RWPE2 (cell line): ENCODE measurements at places on chromosomes 6 and 20.
A peak's percentile ranks its signal among the peaks of the same experiment; 100 is the strongest.

GRCh38 chr6:138226700-138227315, 8.5 kb upstream of the PBOV1 start:
- no peak for DNase-seq

DNA sequence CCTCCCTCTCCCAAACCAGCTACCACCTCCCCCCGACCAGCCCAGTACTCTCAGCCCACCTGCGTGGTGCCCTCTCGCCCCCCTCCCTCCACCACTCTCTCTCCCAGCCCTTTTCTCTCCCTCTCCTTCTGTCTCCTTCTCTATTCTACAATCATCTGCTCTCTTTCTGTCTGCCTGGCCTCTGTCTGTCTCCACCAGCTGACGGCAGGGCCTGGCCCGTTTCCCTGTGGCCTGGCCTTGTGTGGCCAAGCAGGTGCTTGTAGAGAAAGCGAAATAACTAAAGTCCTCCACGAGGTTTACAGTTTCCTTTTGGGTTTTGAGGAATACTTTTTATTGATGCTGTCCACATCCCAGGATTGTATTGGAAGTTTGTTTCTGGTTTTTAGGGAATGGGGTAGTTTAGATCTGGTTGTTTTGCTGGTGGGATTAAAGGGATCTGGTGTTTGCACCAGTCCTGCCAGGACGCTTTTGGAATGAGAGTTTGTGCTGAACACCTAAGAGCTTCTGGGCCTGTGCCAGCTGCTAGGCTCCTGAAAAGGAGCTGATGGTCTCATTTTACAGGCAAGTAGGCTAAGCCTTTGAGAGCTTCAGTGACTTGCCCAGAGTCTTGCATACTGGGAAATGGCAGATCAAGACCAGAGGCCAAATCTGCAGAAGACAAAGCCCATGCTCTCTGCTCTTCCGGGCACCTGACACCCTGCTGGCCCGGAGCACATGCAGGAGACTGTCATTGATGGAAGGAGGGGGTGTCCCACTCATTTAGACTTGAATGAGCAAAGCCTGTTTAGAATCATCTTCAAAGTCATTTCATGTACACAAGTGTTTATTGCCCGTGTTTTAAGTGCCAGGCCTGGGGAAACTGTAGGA, 161.7 kb downstream of the SYCP2 start:
- peak; percentile 69 for DNase-seq

- no peak for DNase-seq
Measured at GRCh38 chr6:167797011-167797471, 29.7 kb upstream of the AFDN start.

DNA sequence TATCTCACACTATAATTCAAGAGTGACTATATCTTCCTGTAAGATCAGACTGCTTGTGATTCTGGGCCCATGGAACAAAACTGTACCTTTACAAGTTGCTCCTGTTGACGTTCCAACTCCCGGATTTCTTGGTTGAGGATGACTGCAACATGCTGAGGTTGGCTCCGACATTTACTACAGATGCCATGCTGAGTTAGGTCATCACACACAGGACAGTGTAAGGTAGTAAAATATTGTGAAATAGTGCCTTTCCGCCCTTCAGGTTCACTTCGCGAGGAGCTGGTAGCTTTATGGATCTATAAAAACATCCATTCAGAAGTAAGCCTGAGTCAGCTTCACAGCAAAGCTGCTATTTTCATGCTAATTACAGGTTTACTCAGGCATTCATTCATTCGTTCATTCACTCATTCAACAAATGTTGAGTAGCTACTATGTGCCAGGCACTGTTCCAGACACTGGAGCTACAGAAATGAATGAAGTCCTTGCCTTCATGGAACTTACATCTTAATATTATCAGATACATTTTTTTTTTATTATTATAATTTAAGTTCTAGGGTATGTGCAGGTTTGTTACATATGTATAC, 175.7 kb downstream of the REV3L start:
- no peak for DNase-seq

GRCh38 chr20:3843490-3843889, 3.1 kb upstream of the MAVS start:
- no peak for DNase-seq

- DNase-seq: no peak
Measured at GRCh38 chr6:167576050-167576741, 250.5 kb upstream of the AFDN start.

- no peak for DNase-seq
Measured at GRCh38 chr6:41901882-41902519, 6.8 kb upstream of the USP49 start.

- no peak for DNase-seq
Measured at GRCh38 chr6:39906318-39906761, 27.9 kb downstream of the MOCS1 start.

- no peak for DNase-seq
Measured at GRCh38 chr20:21266191-21266536, 37.0 kb upstream of the XRN2 start.

DNA sequence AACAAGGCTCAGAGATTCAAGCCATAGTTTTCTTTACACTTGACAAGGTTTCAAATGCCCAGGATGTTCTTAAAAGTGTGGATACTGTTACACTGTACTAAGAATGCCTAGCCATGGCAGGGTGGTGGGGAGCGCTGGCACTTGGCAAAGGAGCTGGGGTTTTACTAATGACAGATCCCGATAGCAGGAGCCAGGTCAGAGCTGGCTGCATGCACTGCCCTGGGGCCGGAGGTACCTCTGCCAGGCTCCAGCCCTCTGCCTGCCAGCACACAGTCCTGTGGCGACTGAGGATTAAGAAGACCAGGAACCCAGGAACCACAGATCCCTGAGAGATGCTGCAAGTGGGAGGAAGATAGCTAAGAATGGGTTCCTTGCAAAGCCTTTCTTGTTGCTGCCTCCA, 260.3 kb downstream of the ALDH8A1 start:
- DNase-seq: no peak

GRCh38 chr6:89604653-89605052, 33.9 kb downstream of the LYRM2 start:
- no peak for DNase-seq

DNA sequence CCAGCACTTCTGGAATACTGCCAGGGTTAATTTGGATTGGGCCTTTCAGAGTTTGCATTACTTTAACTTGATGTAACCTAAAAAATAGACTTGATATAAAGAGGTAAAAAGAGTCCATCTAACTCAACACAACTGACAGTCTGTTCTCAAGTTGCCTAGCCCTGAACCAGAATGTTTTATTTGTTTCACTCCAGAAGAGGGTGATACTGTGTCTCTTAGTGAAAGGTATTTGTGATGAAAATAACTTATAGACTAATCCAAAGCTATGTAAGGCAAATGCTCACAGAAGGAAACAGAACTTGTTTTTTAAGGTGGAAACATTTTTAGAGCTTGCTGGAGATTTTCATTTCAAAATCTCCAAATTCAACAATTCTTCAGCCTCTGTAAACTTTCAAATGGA, 469.1 kb upstream of the RUNX2 start:
- no peak for DNase-seq

- DNase-seq: no peak
Measured at GRCh38 chr6:165805636-165806035, 142.6 kb upstream of the PDE10A start.
